Stimulated activated CD8-positive, alpha-beta memory T cell treated with anti-CD3 and anti-CD28 coated beads, Interleukin-7, amount 100 ng/mL, for 4 hours (primary cell): ENCODE measurements at places on chromosomes 4 and X.

DNA sequence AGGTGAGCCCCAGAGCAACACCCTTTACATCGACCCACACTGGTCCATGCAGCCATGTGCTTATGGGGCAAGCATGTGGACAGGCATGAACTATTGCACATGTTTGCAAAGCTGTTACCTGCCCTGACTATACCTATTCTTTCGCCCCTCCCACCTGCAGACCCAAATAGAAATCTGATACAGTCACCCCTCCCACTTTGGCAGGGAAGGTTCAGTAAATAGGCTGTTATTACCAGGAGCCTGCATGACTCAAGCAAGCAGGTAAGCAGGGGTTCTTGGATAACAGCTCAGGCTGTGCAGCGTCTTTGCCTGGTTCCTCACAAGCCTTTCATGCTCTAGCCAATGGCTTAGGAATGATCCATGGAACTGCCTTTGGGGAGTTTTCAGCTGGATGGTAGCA is 122.7 kb upstream of the DIPK2B start:
- DNase-seq: no peak

- no peak for DNase-seq
Observed at GRCh38 chr4:82043081-82043808, 330.5 kb downstream of the HNRNPD start.

DNA sequence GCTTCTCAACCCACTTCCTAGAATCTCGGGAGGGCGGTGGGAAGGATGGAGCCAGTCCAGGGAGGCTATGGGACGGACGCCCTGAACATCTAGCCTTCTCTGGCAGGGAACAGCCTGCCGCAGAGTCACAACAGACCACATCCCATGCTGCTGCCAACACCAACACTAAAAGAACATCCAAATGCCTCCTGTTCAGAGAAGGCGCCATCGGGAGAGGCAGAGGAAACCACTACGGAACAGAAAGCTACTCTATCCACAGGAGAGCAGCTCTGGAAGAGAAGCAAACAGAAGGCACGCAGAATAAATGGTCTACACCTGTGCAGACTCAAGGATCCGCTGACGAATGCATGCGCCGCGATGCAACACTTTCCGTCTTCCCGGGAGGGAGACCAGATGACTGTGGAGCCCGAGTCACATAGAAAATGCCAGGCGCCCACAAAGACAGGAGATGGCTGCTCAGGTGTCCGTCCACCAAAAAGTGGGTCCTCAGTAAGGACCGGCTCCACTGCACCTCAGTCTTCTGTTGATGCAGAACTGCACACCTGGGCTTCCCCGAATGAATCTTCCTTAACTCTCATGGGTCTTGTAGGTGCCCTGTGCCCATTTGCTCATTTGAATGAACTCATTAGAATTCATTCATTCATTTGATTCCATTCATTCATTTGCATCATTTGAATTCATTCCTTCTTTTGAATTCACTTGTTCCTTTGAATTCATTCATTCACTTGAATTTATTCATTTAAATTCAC is 217.5 kb downstream of the DHRSX start:
- DNase-seq: no peak

DNA sequence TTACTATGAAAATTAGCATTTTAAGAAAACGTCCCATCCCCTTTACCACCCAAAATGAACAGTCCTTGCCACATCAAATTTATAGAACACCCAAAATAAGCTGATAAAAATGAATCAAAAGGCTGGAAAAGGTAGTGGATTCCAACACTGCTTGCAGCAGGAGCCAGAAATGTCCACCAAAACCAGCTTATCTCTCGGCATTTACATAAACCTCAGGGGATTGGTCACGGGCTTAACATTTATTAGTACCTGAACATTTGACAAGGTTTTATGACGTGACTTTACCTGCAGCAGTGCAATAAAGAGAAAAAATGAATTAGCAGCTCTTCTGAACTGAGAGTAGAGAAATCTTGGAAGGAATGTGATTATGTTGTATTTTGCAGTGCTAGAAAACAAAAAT is 31.6 kb downstream of the ATP8A1 start:
- no peak for DNase-seq

- DNase-seq: no peak
Observed at GRCh38 chrX:6768881-6769280, 234.0 kb upstream of the VCX3A start.

DNA sequence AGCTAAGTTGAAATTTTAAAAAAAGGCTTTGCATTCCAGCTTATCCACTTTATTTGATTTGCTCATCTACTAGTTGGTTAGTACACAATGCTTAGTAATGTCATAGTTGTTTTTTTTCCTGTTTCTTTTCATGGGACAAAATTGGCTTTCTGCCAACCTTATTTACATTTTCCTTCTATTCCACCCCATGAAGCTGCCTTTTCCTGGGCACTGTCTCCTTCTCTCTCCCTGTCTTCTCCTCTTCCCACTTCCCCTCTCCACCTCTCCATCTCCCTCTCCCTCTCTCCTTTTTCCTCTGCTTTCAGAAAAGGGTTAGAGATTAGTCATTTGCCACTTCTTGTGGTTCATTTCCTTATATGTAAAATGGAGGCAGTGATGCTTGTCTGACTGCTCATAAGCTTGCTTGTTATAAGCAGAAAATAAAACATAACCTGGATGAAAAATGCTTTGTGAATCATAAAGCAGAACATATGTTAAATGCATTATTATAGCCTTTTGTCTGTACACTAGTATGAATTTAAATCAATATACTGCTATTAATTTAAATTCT is 181.9 kb downstream of the CEP135 start:
- no peak for DNase-seq
